Transverse colon (tissue), 4 donors: ENCODE measurements at places on chromosomes 1 and 21. TPM values are rescaled to one million over a fixed set of nuclear protein-coding genes. Genes with fewer than 3 reads are reported as not detected.

GRCh38 chr1:4957027-4957426 is 302.6 kb downstream of the AJAP1 start:
- H3K4me3 ChIP-seq = no peak overlapping the region
- DNase-seq = no peak
- no peak overlapping the region for H3K27ac ChIP-seq
- H3K4me1 ChIP-seq = no peaks in the 10 kb centered on the region

DNA sequence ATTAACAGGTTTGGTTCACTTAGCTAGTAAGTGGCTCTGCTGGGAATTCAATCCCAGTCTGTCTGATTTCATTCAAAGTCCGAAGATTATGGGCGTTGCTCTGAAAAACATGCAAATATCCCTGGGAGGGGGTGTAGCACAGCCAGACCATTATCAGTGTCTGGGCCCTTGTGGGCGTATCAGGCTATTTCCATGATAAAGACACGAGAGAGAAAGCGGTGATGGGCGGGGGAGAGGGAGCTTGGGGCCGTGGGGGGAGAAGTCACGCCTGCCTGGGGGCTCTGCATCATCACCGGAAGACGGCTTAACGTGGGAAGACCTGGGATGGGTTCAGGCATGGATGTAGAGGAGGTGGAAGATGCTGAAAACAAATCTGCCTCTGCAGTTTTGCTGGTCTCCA is 25.8 kb downstream of the IL6R start:
- no peaks in the 10 kb centered on the region for H3K27me3 ChIP-seq

DNA sequence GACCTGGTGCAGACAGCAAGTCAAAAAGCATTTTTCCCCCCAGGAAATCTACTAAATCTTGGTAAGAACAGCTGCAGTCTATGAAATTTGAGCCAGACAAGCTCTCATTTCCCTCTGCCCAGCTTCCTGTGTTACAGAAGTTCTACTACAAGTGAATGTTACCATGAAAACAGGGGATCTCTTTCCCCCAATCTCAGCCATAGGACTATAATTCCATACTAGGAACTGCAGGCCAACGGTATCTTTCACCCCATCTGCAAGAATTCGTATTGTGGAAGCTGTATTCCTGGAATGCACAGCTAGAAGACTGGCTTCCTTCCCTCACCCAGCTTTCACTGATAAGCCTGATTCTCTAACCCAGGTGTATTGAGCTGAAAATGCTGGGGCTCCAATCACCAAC is 1655.4 kb downstream of the BRINP3 start:
- H3K4me3 ChIP-seq = no peak overlapping the region
- no peak overlapping the region for H3K27ac ChIP-seq
- H3K4me1 ChIP-seq = no peaks in the 10 kb centered on the region
- no peaks in the 10 kb centered on the region for H3K27me3 ChIP-seq
- H3K36me3 ChIP-seq = no peaks in the 10 kb centered on the region

DNA sequence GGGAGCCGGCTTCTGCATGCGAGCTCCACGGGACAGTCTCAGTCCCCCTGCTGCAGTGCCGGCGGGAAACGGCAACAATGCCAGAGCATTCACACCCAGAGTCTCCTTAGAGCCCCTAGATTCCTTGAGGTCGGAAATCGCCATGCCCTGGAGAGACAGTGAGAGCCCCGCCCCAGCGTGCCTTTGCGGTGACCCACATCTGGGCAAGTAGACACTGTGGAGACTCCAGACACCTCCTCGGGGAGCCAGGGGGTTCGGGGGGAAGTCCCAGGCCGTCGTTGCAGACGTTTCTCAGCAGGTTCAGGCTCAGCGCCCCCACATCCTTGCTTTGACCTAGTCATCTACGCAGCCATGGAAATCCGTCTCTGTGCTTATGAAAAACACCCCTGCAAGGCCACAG is 81.3 kb upstream of the ARHGEF16 start:
- no peak for DNase-seq
- H3K27ac ChIP-seq = no peak overlapping the region
- no peak overlapping the region for H3K4me3 ChIP-seq
- H3K4me1 ChIP-seq = peaks cover 3% of the 10 kb centered on the region
- peaks cover 14% of the 10 kb centered on the region for H3K27me3 ChIP-seq

DNA sequence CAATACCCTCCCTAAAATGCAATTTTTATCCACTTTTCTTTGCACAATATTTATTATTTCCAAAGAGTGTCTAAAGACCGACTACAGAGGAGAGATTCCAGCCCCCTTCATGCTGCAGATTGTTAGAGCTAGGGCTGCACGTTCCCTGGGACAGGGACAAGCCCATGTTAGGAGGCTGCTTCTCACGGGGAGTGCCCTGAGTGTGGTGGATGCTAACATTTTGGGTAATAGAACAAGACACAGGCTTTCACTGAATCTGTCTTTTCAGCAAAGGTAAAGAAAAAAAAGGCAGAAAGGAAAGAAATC is 125.4 kb downstream of the RIPK4 start:
- H3K27me3 ChIP-seq = peaks cover 21% of the 10 kb centered on the region
- no peaks in the 10 kb centered on the region for H3K4me1 ChIP-seq
- H3K27ac ChIP-seq = peak overlapping the region; percentile 46

DNA sequence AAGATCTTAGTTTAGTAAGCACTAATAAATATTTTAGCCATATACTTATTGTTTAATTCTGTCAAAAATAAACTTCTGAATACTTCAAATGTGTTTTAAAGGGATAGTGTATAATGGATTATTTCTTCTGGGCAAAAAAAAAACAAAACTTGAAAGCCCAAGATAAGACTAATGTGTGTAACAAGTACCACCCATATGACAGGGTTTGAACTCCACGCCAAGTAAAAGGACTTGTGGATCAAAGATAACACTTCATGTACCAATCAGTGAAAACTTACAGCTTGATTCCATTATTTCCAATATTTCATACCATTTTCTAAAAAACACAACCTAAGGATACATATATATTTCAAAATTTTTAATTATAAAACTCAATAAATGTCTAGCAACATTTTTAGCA is 59.5 kb downstream of the DENND1B start:
- H3K4me1 ChIP-seq = no peaks in the 10 kb centered on the region
- no peaks in the 10 kb centered on the region for H3K27me3 ChIP-seq
- H3K36me3 ChIP-seq = no peaks in the 10 kb centered on the region

DNA sequence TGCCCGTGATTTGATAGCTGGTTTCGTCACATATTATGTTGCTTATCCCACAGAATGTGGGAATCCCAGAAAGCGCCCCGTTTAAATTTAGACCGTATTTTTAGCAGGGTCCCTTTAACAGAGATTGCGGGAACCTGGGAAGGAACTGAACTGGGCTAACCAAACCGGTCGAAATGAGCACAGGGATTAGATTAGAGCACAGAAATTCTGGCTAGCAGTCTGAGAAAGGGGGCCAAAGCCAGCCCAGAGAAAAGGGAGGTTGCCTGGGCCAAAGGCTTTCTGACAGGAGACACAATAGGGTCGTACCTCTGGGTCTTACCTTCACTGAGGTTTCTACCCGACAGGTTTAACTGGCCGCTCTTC is 327 bp downstream of the LRRC40 start:
- no peaks in the 10 kb centered on the region for H3K27me3 ChIP-seq
- H3K4me3 ChIP-seq = peak overlapping the region; percentile 40
- peak overlapping the region; percentile 95 for H3K27ac ChIP-seq
- H3K4me1 ChIP-seq = peaks cover 50% of the 10 kb centered on the region
- DNase-seq = no peak

- no peak for DNase-seq
- no peaks in the 10 kb centered on the region for H3K27me3 ChIP-seq
Measured at GRCh38 chr1:19507516-19507915, 22.2 kb upstream of the CAPZB start.

DNA sequence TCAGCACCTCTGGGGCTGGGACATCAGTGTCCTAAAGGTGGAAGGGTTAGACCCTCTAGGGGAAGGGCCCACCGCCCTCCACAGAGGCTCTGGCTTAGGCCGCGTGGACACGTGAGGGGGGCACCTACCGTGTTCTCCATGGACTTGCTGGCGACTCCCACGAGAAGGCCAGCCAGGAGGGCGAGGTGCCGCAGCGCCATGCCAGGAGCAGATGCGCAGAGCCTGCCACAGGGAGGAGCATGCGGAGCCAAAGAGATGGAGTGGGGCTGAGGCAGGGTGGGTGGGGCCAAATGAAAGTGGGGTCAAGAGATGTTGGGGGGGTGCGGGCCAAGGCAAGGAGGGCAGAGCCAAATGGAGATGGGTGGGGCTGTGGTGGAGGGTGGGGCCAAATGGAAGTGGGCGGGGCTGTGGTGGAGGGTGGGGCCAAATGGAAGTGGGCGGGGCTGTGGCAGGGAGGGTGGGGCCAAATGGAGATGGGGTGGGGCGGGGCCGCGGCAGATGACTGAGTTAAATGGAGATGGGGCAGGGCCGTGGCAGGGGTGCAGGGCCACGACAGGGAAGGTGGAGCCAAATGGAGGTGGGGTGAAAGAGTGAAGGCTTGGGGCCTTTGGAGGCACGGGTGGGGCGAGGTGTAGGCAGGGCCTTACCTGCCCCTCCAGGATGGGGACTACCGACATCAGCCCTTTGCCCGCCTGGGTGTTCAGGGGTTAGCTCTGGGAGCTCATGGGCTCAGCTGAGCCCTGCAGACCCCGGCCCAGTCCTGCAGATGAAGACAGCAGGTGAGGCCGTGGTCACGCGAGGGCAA is 17.4 kb upstream of the RNF223 start:
- no peaks in the 10 kb centered on the region for H3K27me3 ChIP-seq
- no peak overlapping the region for H3K27ac ChIP-seq
- DNase-seq = peak; percentile 6

- H3K27me3 ChIP-seq = peaks cover 51% of the 10 kb centered on the region
- H3K36me3 ChIP-seq = no peaks in the 10 kb centered on the region
- H3K4me1 ChIP-seq = no peaks in the 10 kb centered on the region
- no peak overlapping the region for H3K27ac ChIP-seq
- H3K4me3 ChIP-seq = no peak overlapping the region
- no peak for DNase-seq
Measured at GRCh38 chr1:18199462-18199861, 91.9 kb downstream of the IGSF21 start.

DNA sequence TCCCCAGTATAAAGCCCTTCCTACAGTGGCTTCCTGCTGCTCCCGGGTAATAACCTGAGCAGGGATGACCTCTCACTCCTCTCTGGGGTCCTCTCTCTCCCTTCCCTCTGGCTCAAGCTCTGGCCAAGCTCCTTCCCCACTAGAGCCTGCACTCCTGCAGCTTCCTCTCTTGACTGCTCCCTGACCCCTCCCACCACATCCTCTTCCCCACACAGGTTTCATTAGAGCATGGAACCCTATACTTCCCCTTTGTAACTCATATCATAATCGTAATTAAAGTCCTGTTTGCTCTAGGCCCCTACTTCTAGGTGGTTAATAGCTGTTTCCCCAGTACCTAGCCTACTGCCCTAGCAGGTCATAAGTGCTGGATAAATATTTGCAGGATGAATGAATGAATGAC is 146.2 kb downstream of the C1orf21 start:
- no peaks in the 10 kb centered on the region for H3K36me3 ChIP-seq
- peaks cover 4% of the 10 kb centered on the region for H3K4me1 ChIP-seq
- no peak for DNase-seq
- no peaks in the 10 kb centered on the region for H3K27me3 ChIP-seq

GRCh38 chr1:77350012-77350770 is 68.4 kb downstream of the AK5 start:
- no peak for DNase-seq
- no peak overlapping the region for H3K4me3 ChIP-seq
- H3K27ac ChIP-seq = no peak overlapping the region

The FMO2 gene
- 3.0 TPM for total RNA-seq

The TRABD2B gene
- total RNA-seq = not detected

The MFSD2A gene
- 79.3 TPM for total RNA-seq

The CD5L gene
- total RNA-seq = not detected

The BOLA1 gene
- 61.0 TPM for total RNA-seq

The TCHHL1 gene
- total RNA-seq = not detected

The ADCY10 gene
- total RNA-seq = not detected

The UBXN10 gene
- 4.3 TPM for total RNA-seq
